ENCODE measurements at places on chromosomes 2 and 18. TPM values are rescaled to one million over a fixed set of nuclear protein-coding genes. Genes with fewer than 3 reads are reported as not detected.

- DNase-seq = peak; percentile 54
Observed at GRCh38 chr18:21450913-21451312, 149.6 kb downstream of the ESCO1 start.

FZD7 gene
- total RNA-seq = 12.0 TPM

PTPRM gene
- total RNA-seq = 13.0 TPM

GRCh38 chr2:50748671-50749070 lies 283.3 kb downstream of the NRXN1 start:
- no peak for DNase-seq

DNA sequence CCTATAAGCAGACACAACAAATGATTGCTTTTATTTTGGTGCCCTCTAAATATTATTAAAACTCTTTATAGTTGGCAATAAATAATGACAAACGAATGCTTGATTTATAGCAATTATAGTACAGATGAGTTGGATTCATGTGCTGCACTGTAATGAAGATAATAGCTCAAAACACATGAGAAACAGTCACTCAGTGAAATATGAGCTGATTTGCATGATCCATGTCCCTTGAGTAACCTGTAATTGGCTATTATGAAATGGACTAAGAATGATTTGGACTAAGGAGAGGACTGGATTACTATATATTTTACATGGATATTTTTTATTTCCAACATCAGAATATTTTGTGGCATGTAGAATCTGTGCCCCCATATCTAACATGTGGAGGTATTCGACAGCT lies 365.6 kb upstream of the UBE2E3 start:
- no peak for DNase-seq

DNA sequence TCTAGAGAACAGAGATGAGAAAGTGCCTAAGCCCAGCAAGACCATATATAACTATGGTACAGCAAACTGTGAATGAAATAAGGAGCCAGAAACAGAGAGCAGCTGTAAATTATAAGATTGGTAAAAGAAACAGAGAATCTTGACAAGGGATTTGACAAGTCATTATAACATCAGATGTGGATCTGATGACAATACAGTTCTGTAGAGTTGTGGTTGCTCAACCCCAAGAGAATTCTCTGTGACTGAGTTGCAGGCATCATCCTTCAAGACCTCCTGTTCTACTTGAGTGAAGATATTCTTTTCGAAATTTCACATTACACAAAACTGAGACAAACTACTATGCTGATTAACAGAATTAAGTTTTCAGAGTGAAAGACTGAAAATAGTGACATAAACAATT lies 343.1 kb upstream of the SLC39A10 start:
- no peak for DNase-seq

DNA sequence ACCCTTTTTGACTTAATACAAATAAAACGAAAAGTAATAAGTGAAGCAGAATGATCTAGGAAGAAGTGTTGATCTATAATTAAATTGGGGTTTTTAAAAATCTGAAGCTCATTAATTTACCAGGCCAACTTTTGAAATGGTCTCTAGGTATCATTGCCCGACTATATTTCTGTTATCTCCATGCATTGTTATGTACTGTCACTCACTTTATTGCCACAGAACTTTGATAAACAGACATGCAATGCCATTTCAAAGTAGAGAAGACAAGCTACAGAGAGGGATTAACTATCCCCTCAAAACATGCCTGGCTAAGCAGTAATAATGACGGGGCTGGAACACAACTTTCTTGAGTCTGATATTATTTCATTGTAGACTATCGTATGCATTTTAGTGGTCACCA lies 147.6 kb upstream of the ITGA4 start:
- no peak for DNase-seq

Measured in Daoy (cell line).